ENCODE measurements at places on chromosomes 12 and 14.
A peak's percentile ranks its signal among the peaks of the same experiment; 100 is the strongest.

DNA sequence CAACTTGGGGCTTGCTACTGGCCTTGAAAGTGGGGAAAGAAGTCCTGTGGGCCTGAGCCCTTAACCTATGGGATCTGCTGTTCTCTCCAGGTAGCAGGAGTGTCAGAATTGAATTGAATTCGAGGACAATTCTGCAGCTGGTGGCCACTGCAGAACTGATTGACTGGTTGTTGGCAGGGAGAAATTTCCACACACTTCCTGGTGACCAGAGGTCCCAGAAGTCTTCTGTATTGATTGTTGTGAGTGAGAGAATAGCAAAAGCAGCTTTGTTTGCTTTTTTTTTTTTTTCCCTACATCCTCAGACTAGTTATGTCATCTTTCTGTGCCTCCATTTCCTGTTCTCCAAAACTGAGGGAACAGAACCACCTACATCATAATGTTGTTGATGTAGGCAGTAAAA is 64.1 kb downstream of the PRICKLE1 start:
- no peak for DNase-seq

DNA sequence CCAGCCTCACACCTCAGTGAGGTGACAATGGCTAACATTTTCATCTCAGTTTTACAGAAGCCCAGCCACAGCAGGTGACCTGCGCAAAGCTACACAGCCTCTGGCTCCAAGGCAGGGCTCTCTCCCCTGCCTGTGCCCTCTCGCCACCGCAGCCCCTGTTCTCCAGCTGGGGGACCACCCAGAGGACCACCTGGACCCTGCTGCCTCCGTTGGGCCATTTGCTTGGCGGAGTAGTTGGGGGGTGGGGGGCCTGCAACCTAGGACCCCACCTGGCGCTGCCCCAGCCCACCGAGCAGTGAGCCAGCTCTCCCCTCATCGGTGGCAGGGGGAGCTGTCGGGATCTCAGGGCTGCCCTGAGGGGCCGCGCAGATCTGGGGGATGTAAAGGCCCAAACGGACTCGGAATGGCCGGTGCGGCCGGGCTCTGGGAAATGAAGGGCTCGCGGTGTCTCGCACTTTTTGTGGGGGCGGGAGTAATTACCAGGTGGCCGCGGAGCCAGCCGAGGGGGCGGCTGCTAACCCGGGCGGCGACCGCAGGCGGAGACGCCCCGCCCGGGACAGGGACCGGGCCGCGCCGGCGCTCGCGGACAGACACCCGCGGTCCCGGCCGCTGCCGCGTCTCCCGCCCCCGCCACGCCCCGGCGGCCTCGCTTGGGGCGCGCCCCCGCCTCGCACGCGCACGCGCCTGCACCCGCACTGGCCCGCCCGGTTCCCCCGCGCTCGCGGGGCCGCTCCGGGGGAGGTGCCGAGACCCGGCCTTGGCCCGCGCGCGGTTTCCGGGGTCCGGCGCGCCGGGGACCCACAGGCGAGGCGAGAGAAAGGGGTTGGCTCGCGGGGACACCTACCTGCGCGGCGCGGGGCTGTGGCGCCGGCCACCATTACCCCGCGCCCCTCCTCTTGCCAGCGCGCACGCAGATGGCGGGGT is 8.6 kb upstream of the GPR68 start:
- DNase-seq: peak; percentile 46

DNA sequence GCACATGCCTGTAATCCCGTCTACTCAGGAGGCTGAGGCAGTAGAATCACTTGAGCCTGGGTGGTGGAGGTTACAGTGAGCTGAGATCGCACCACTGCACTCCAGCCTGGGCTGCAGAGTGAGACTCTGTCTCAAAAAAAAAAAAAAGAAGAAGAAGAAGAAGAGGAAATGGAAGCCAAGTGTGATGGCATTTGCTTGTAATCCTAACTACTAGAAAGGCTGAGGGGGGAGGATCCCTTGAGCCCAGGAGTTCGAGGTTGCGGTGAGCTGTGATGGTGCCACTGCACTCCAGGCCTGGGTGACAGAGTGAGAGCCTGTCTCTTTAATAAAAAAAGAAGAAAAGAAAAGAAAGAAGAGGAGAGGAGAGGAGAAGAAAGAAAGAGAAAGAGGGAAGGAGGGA is 52.1 kb downstream of the LGMN start:
- no peak for DNase-seq

DNA sequence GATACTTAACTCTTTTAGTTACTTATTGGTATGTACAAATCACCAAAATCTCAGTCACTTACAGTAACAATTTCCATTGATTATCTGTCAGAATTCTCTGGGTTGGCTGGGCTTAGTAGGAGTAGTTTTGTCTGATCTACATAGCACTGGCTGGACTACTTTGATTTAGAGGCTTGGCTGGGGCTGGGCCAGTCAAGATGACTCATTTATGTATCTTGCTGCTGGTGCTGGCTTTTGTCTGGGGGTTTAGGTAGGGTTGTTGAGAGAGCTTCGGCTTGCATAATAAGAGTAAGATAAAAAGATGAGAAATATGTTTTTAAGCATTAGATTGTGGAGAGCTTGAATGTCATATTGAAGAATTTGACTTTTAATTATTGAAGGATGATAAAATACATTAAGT is 1093.7 kb downstream of the SLC6A15 start:
- no peak for DNase-seq

- DNase-seq: no peak
These were observed 549.6 kb downstream of the DIO2 start for GRCh38 chr14:79661752-79662151.

GRCh38 chr12:49331380-49332222 is 5.4 kb downstream of the C1QL4 start:
- no peak for DNase-seq

GRCh38 chr14:37122919-37123639 is 49.3 kb downstream of the SLC25A21 start:
- no peak for DNase-seq

- DNase-seq: no peak
These were observed 217.2 kb upstream of the BMP4 start for GRCh38 chr14:54173802-54174201.

DNA sequence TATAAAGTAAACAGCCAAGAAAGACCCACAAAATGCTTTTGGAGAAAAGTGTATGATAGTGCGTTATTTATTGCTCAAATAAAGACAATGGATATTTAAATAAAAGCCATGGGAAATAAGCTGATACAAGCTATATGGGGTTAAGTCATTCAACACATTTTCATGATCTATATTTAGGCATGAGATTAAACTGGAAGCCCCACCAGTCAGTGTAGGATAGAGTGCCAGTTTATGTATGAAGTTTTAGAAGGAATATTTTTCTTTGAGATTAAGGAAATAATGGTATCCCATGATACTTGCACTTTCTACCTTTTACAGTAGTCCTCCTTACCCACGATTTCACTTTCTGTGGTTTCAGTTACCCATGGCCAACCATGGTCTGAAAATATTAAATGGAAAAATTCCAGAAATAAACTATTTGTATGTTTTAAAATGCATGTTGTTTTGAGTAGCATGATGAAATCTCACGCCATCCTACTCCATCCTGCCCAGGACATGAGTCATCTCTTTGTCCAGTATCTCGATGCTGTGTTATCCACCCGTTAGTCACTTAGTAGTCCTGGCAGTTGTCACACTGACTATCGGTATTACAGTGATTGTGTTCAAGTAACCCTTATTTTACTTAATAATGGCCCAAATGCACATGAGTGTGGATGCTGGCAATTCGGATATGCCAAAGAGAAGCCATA is 22.3 kb downstream of the SYT1 start:
- DNase-seq: no peak

GRCh38 chr12:124786061-124786964 is 77.4 kb downstream of the SCARB1 start:
- DNase-seq: no peak

GRCh38 chr12:40022850-40023249 is 83.0 kb downstream of the SLC2A13 start:
- DNase-seq: no peak

GRCh38 chr12:70252832-70253231 is 9.6 kb downstream of the CNOT2 start:
- DNase-seq: no peak

- no peak for DNase-seq
These were observed 14.7 kb downstream of the SLC2A14 start for GRCh38 chr12:7857971-7858370.

DNA sequence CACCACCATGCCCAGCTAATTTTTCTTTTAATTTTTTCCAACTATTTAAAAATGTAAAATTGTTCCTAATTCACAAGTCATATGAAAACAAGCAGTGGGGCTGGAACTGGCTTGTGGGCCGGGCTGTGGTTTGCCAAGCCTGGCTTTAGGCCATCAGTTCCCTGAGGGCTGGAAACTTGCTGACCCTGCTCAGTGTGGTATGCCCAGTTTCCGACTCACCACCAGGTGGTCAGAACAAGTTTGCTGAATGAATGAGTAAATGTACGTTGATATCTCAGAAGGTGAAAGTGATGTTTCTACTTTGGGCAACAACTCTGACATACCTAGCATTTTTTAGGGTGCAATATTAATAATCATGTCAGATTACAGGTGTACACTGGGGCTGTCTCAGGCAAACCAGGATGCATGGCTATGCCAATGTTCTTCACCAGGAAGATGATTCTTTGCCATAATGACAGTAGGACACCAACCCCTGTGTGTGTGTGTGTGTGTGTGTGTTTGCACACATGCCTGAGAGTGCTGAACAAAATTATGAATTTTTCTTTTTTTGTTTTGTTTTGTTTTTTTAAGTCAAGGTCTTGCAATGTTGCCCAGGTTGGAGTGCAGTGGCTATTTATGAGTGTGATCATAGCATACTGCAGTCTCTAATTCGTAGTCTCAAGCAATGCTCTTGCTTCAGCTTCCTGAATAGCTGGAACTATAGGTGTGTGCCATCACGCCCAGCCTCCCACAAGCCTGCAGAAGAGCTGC is 106.1 kb downstream of the PTPN11 start:
- DNase-seq: no peak

DNA sequence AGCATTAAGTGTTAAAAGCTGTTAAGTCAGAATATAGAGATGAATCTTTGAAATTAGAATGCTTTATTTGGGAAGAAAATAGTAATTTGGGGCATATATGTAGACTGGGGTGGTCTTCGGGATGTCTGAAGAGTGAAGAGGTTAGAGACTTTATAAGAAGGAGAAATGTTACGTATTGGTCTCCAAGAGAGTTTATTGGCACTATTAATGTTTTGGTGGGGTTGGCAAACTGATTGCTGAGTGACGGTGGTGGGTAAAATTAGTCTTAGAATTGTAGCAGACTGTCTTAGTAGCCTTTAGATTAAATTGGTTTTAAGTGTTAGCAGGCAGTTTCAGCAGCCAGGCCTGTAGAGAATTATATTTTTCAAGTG is 4.9 kb upstream of the ATP23 start:
- DNase-seq: no peak

GRCh38 chr12:16093825-16094224 is 182.7 kb downstream of the DERA start:
- no peak for DNase-seq

- no peak for DNase-seq
These were observed 3.1 kb downstream of the EMP1 start for GRCh38 chr12:13199592-13199991.
